ENCODE measurements at places on chromosomes 3 and 15.
A peak's percentile ranks its signal among the peaks of the same experiment; 100 is the strongest.

DNA sequence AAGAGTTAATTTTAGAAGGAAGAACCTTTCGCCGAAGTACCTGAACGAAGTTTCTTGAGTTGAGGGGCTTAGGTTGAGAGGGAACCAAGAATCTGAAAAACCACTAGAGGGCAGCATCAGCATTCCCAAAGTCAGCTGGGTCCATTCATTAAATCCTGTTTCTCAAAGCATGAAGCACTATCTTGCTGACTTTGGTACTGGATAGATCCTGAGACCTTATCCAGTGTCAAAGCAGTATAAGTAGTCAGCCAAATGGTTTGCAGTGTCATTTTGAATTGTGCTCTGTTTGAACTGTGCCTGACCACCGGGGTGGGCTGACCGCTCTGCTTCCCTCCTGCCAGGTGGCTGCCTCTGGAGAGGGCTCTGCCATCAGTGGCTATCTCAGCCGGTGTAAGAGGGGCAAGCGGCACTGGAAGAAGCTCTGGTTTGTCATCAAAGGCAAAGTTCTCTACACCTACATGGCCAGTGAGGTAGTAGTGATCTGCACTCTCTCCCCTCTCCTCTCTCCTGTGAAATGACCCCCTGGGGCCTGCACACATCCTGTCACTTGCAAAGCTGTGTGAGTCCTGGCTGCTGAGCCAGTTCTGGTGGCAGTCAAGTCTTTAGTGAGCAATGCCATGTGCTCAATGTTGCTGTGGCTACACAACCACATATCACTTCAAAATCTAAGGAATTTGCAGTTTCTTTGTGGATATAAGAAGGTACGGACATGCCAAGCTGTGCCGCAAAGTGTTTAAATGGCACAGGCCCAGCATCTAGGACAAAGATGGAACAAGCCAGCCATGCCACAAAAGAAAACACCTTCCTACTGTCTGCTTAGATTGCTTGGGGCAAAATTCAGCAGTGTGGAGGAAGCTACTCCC lies 21.4 kb upstream of the NR2C2 start:
- peak; percentile 64 for DNase-seq

GRCh38 chr3:112333002-112333380 lies at the start of gene CD200:
CD200 (plus strand) TSS chr3:112333156; CDS start chr3:112333213, 57 bp downstream.
- peak; percentile 56 for DNase-seq

- no peak for DNase-seq
Observed at GRCh38 chr3:172646439-172647015, 64.3 kb downstream of the NCEH1 start.

GRCh38 chr15:62109982-62110851 lies 43.4 kb downstream of the C2CD4A start:
- no peak for DNase-seq

DNA sequence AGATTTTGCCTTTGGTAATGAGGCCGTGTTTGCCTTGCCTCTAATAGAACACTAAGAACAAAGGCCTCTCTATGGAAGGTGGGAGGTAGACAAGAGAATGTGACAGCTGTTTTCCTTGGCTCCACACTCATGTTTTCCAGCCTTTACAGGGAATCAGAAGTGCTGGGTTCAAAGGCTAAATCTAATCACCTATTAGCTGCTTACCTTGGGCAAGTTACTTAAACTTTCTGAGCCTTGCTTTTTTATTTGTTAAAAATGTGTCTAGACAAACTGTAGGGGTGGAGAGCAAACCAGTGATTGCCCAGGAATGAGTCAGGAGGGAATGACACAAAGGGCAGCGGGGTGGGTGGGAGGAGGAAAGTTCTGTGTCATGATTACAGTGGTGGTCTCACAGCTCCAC lies 179.0 kb downstream of the P3H2 start:
- DNase-seq, result no peak

DNA sequence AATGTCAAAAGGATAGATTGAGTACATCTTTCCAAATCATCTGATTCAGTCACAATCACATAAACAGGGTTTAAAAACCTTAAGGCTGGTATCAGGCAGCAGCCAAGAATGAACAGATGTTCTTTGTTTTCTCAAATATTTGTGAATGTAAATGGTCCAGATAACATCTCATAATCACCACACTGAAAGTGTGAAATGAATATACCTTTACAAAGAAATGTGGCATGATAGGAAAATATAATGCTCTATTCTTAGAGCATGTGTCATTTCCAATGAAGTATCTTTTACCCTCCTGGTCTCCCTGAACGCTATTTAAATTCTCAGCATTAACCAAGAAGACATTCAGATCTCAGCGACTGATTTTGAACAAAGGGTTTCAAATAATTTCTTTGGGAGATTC lies 8.8 kb upstream of the ACTC1 start:
- no peak for DNase-seq

GRCh38 chr15:45777781-45778180 lies 143.0 kb downstream of the SQOR start:
- no peak for DNase-seq

- no peak for DNase-seq
Observed at GRCh38 chr15:80832686-80833085, 53.5 kb downstream of the CEMIP start.

GRCh38 chr15:83919319-83919830 lies 265.5 kb downstream of the ADAMTSL3 start:
- DNase-seq, result no peak

DNA sequence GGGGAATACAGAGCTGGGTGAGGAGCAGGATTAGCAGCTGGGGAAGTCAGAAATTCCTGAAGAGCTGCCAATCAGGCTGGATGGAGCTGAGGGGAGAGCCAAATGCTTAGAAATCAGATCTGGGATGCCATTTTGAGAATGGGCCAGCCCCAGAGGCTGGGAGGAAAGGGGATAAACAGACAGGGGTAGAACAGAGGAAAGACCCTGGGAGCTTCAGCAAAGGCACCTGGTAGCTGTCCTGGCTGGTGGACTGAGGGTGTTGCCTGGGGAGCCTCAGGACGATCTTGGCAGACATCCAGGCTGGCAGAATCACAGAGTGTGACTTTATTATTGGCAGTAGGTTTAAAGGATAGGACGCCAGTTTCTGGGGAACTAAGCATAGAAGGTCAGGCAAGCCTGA lies 97.8 kb downstream of the SQOR start:
- DNase-seq, result peak; percentile 5

- DNase-seq, result no peak
Observed at GRCh38 chr3:4426782-4427344, 40.2 kb downstream of the SUMF1 start.

DNA sequence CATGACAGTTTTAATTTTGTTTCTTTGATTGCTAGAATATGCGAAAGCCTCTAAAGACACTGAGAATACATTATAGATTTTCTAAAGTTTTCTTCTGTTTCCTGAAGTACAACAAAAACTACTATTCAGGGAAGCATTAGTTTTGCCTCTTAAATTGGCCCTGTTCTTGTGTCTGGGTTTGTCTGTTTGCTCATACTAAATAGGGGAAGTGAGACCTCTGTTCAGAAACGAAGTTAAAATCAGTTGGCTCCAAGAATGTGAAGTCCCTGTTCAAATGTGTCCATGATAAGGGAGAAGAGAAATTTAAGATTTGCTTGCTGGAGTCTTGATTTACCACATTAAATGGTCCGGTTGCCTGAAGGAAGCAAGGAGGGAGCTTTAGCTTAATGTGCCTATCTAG lies 327.3 kb upstream of the GBE1 start:
- no peak for DNase-seq

- DNase-seq, result no peak
Observed at GRCh38 chr3:180747805-180748361, 68.6 kb upstream of the CCDC39 start.

DNA sequence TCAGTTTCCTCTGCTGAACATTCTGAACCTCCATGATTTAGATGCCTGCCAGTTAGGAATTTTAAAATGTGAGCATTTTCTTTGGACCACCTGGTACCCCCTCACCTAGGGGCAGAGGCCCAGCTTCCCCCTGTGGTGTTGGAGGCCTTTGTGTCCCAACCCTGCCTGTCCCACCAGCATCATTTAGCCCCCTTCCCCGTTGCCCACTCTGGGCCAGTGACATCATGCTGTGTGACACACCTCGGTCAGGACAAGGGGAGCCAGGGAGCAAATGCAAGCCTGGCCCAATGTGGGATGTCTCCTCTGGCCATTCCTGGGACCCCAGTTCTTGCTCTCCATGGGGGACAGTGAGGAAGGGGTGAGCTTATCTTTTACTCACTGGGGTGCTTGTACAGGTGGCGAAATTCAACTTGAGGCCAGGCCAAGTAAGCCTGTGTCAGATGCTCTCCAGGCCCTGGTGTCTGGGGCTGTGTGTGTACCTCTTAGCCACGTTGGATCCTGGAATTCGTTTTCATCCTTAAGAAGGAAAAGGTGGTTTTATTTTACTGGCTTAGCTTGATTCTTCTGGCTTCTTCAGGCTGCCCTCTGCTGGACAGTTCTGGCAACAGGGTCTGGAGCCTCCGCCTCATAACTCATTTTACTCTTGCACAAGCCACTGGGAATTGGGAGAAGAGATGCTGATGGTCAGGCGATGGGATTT lies 49.7 kb upstream of the MYZAP start:
- DNase-seq, result peak; percentile 57

DNA sequence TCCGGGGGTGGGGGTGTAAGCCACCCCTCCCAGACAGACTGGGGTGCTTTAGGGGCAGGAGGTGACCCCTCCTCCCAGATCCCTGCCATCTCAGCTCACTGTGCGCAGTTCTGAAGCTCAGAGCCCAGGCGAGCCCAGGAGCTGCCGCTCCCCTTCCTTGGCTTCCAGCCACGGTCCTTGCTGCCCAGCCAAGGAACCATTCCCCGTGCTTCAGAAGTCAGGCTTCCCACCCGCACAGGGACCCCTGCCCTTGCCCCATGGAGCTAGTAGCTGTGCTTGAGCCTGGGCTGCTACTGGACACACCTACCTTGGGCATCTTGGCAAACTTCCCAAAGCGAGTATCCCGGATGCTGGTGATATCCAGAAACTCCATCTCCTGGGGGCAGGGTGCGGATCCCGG lies 4.8 kb downstream of the PLCB2 start:
- no peak for DNase-seq

DNA sequence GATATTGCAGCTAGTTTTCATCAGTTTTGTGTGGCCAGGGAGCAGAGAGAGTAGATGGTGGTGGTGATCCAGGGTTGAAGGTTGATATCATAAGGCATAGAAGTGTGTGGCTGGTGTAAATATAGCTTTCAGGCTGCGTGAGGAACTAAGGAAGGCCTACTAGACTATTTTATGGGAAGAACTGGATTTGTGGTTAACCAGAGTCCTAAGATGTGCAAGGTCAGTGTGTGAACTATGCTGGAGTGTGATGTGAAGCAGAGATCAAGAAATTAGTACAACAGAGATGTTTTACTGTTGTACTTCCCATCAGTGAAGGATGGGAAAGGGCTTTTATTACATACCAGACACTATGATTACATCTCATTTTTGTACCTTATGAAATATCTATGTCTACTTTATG lies 41.5 kb downstream of the MAPK6 start:
- no peak for DNase-seq

DNA sequence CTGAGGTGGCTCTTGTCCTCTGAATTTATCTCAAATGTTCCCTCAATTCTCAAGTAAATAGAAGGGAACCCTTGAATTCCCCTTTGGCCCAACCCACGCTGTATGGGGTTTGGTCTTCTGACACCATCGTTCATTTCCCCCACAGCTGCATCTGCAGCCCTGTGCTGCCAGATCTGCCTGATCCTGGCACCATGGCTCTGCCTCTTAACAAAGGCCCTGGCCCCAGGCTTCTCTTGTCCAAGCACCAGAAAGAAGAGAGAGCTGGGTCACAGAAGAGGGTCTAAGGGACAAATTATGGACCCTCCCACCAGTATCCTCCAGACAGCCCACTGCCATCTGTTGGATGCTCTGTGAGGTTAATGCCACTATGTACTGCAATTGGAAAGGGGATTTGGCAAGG lies 1.8 kb downstream of the MAP1A start:
- no peak for DNase-seq

DNA sequence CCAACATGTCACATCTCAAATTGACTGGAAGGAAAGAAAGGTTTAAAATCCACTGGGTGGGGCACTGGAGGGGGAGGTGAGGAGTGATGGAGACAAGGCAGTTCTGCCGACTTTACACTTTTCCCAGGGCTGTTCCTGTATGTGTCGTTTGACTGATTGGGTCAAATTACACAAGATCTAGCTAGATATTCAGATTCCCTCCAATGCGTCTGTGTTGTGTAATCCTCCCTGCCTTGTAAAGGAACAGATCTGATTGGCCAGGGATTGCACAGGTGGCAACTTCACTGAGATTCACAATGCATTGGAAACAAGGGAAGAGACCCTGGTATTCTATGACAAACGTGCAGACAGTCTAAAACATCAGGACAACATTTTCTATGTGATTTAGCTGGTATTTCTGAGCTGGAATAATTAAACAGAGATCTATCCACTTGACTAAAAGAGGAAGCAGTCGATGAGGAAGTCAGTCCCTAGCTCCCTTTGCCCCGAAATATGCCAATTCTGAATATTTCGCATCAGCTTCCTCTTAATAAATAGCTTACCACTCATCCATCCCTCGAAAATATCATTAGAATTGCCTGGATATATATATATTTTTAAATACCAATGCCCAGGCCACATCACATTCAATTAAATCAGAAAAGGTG lies 312.9 kb downstream of the RORA start:
- no peak for DNase-seq

GRCh38 chr3:189808246-189809007 lies 177.2 kb downstream of the TP63 start:
- no peak for DNase-seq

DNA sequence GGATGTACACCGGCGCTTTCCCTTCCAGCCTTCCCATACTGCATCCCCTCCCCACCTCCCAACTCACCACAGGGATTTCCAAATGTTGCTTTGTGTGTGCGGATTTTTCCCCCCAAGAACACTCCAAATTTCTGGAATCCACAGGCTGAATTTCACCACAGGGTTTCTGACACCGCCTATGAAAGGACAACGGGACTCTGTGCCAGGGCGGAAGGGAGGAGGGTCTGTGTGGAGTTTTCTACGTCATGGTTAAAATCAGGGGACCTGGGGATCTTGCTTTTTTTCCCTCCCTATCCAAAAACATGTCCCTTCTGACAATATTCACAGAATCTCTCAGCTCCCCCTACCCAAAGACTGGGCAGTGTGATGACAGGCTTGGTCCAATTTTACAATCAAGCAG lies 14.6 kb downstream of the CYP19A1 start:
- DNase-seq, result no peak

- no peak for DNase-seq
Observed at GRCh38 chr3:129576514-129577352, 29.7 kb downstream of the PLXND1 start.

- DNase-seq, result no peak
Observed at GRCh38 chr3:24067483-24067882, 122.4 kb downstream of the NR1D2 start.

Measured in neuronal stem cell (in vitro differentiated cells).